DMS79 treated with DMSO at 0.1 percent for 48 hours (cell line): ENCODE measurements at places on chromosomes 12 and 14.

DNA sequence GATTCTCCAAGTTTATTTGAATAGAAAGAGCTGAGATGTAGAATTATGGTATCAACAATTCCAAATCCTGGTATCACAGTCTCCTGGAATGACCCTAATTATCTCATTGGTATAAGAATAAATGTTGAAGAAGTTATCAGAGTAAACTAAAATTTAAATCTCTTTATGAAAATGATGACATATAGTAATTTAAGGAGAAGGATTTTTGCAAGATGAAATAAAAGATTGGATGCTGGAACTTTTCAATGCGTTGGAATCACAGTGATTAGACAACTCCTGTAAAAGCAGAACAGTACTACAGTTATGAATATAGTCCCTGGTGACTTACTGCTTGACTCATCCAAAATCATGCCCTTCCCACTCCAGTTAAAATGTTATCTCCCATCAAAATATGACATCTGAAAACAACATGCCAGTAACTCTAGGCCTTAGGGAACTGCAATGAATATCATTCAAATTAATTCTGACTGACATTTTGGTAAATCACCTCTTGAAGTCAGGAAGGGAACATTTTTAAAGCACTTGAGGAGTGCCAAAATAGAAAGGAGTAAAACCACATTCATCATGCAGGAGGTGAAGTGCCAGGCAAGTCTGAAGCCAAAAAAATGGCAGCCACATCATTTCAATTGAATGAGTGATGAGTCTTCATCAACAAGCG, 197.8 kb upstream of the PRKD1 start:
- peak; percentile 27 for DNase-seq

DNA sequence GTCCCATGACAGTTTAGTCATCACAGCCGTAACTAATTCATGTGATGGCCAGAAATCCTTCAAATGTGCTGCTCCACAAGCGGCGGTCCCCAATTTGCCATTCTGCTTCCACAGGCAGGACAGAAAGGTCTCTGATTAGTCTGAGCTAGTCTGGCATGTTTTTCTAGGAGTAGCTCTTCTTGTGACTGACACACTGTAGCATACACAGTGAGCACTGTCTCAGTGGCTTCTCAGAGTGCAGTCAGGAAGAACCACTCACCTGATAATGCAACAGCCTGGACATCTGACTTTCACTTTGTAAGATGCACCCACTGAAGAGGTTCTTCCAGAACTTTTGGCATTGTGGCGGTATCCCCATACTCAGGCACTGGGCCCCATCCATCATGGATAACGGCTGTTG, 1266.2 kb downstream of the TMEM121 start:
- DNase-seq: no peak

GRCh38 chr12:43694879-43695278, 63.7 kb downstream of the PUS7L start:
- DNase-seq: no peak

GRCh38 chr12:48078901-48079300, 27.0 kb downstream of the SENP1 start:
- no peak for DNase-seq

GRCh38 chr12:132955094-132956010, 754 bp downstream of the ZNF605 start:
- DNase-seq: peak; percentile 51

DNA sequence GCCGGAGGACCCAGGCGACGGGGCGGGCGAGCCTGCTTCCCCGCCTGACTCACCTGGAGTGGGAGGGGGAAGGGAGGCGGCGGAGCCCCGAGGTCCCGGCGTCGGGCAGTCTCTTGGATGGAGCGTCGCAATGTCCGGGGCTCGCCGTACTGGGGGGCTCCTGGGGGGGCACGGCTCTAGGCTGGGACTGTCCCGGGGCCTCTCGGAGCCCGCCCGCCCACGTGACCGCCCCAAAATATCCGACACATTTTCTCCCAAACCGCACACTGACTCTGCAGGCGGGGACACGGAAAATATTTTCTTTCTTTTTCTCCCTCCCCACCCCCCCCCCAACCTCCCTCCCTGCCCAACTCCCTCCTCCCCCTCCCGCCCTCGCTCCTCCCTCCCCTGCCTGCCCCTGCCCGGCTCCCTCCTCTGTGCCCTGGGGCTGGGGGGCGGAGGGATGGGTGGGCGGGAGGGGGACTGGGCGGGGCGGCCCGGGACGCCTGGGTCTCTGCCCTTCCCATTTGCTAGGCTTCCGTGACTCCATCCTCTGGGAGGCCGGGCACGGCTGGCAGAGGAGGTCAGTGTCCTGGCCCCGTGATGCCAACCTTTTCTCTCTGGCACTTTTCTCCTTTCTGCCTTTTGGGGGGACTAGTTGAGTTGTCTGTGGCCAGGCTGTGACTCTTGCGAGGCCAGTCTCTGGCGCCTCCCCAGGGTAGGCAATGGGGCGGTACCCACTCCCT, at the start of gene RARG:
Gene RARG, minus strand, starts transcription at position 289 of the 725 bp plus-strand sequence. CDS start 4,664 bp downstream, outside the sequence.
- DNase-seq: peak; percentile 22

- DNase-seq: peak; percentile 51
Measured at GRCh38 chr12:88575361-88575970, 4.8 kb downstream of the KITLG start.

DNA sequence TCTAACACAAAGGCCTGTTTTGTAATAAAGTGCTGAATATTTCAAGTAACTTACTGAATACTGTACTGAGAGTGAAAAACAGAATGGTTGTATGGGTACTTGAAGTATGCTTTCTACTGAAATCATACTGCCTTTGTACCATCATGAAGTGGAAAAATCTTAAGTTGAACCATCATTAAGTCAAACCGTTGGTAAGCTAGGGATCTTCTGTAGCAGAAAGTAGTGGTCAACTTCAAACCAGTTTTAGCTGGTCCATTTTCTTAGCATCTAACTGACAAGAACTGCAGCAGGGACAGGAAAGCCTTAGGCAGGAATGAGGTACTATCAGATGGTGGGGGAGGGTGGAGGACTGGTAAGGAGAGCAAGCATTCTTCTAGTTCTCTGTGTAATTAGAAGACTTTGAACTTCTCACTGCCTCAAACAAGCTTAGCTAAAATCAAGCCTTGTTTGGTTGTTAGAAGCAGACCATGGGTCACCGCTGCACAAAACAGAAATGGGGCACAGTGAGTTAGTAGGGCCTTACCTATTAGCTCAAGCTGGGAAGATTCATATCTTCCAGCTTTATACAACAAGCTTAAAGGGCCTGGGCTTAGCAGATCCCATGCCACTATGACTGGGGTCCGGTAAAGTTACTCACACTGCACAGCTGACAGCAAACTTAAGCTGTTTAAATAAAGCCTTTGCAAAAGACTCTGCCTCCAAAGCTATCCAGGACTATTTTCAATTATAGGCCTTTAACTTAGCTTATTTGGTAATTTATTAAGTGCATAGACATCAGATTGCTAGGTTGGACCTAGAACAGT, 73.8 kb downstream of the ACADS start:
- DNase-seq: no peak

DNA sequence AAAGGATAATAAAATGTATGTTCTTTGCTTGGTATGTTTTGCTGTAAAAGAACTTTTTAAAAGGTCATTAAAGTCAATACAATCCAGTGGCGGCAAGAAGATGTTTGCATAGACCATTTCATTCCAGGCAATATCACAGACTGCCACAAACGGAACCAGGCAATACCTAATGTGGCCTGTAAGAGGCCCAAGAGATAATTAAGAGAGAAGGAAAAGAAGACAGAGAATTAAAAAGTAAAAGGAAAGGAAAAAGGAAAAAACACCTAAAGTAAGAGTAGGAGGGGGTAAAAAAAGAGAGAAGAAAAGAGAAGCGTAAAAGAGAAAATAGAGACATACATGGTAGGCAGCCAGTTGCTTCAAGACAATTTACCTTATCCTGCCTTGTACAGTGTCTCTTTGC, 6.8 kb upstream of the ARHGAP5 start:
- DNase-seq: no peak

- DNase-seq: peak; percentile 67
Measured at GRCh38 chr14:77375973-77376770, 722 bp downstream of the TMED8 start.

GRCh38 chr12:60529261-60529660, 933.4 kb downstream of the SLC16A7 start:
- no peak for DNase-seq

- DNase-seq: no peak
Measured at GRCh38 chr12:116201908-116202307, 75.6 kb downstream of the MED13L start.

DNA sequence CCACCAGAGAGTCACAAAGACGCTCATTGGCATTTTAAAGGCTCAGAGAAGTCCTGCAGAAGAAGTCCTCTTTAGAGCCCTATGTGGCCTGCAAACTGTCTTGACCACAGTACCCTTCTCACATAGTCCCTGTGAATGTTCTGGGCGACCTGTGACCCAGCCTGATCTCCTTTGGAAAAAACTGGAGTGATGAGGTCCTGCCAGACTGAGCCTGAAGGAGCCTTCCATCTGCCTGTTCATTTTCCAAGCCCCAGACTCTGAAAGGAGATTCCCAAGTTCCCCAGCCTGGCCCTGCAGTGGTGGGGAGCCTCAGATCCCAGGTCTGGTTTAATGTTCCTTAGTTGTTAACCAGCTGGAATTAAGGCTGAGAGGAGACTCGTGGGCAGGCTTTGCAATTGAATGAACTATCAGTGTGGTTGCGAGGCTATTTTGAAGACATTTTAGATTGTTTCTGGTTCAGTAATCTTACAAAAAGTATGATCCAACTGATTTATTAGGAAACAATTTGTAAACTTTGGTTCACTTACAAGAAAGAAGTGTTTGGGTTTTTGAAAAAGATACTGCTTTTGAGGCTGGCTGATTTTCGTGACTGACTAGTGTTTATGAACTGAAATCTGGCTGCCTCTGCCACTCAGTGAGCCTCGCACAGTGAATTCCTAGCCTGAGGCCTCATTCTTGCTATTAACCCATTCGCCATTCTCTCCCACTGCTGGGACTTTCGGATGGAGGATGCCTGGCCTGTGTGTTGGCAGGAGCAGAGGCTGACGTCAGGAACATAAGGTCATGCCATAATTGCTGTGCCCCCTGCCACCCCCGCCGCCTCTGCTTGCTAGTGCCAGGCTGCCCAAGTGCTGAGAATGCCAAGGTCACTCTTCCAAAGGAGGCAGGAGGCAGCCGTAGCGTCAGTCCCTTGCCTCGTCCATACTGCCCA, 249.0 kb downstream of the CACNA1C start:
- DNase-seq: no peak
